Gastroesophageal sphincter (tissue), 4 donors: ENCODE measurements at places on chromosomes 4 and X.

DNA sequence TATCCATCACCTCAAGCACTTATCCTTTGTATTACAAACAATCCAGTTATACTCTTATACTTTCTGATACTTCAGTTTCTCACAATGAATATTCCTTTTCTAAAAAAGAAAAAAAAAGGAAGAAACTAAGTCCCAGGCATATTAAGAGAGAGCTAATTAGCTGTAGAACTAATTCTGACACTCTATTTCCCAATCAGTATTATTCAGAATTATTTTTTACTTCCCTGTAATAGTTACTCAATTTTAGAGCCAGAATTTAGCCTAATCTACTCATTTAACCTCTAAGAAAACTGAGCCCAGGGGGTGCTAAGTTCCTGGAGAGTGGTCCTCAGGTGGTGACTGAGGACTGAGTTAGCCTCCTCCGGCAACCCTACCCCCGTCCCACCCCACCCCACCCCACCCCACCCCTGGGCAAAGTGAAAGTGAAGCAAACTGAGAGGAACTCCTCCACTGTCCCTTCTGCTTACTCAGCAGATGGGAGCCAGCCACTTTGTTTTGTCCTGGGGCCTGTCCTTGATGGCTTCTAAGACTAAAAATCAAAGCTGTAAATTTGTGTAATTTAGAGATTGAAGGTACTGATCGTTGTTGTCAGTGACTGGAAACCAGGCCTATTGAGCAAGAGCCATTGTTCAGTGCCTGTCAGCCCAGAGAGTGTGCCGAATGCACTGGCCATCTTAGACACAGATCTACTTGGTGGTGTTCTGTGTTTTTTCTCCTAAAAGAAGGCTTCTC lies 162.1 kb downstream of the CBR4 start:
- peak; percentile 42 for ATAC-seq

DNA sequence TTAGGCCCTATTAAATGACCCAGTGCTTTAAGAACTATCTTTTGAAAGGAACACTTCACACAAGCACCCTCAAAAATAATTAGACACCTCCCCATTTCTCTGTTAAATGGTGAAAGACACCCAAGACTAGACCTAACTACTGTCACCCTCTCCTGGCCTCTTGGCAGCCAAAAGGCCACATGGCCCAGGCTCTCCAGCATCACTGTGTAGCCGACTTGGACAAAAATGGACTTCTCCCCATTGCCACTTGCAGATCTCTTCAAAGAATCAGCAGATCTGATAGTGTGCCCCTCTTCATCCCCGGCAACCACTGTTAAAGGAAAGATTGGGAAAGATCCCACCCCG lies 2.0 kb downstream of the MID1IP1 start:
- ATAC-seq = no peak

GRCh38 chrX:153864101-153864500 lies 21.9 kb downstream of the L1CAM start:
- no peak for ATAC-seq

GRCh38 chrX:22246620-22247019 lies 26.1 kb upstream of the CBLL2 start:
- ATAC-seq = no peak

DNA sequence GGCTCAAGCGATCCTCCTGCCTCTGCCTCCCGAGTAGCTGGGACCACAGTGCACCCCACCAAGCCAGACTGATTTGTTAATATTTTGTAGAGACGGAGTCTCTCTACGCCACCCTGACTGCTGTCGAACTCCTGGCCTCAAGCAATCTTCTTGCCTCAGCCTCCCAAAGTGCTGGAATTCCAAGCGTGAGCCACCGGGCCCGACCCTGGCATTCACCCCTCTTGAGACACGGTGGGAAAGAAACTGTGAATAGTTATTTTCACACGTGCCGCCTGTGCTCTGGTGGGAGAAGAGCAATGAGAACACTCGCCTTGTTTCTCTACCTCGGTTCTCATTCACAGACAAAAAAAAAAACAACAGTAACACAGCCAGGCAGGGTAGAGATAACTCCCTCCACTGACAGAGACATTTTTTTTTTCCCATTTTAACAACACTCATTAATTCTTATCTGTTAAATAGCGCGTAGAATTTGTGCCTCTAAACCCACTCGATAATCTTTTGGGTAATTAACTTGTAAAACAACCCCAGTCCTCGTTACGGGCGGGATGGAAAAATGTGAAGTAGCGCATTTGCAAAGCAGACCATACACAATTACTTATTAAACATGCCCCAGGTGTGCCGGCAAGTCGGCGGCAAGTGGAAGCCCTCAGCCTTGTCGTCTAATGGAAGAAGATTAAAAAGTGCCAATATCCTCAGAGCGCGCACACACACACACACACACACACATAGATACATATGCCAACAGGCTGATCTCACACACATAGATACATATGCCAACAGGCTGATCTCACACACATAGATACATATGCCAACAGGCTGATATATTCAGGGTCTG lies 103.3 kb downstream of the DHRSX start:
- ATAC-seq = no peak

GRCh38 chr4:47774079-47774478 lies 63.8 kb downstream of the CORIN start:
- ATAC-seq = no peak

GRCh38 chr4:99652596-99653436 lies 4.8 kb downstream of the C4orf54 start:
- no peak for ATAC-seq

DNA sequence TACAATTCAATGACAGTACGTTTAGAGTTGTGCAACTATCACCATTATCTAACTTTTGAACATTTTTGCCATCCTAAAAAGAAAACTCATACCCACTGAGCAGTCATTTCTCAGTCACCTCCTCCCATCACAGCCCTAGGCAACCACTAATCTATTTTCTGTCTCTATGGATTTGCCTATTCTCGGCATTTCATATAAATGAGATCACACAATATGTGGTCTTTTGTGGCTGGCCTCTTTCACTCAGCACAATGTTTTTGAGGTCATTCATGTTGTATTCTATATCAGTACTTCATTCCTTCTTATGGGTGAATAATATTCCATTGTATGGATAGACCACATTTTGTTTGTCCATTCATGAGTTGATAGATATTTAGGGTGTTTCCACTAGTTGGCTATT lies 103.0 kb downstream of the PPEF1 start:
- ATAC-seq = no peak

DNA sequence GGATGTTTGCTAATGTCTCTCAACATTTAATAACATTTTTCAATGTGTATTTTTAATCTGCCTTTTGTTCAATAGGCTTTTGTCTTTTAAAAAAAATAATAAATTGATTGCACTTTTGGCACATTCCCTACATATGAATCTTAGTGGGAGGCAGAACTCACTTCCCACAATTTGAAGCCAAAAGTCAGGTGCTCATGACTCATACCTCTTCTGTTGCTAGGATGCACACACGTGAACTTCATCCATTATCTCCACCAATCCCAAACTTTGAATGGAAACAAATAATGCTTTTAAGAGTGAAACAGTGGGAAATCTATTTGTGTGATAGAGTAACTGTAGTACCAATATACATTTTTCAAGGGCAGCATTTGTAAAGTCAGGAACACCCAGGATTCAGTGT lies 260.5 kb downstream of the IQCM start:
- ATAC-seq = no peak

- no peak for ATAC-seq
Measured at GRCh38 chr4:48914311-48914710, 7.7 kb upstream of the OCIAD2 start.

GRCh38 chr4:138805736-138806135 lies 209.8 kb upstream of the NOCT start:
- ATAC-seq = no peak

DNA sequence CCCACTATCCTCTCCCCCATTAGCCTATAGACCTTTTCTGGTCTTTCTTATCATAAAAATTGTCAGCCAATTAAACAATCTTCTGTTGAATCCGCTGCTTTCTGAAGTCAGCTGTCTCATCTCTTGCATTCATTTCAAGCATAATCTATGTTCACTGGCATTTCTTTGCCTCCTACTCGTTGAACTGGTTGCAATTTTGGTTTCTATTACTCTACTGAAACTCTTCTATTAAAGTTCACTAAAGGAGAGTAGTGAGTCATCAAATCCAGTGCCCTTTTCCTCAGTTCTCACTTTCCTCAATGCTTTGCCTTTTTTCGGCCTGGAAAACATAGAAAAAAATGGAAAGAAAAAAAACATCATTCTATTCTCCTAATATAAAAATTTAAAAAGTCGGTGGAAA lies 23.9 kb upstream of the CXCL13 start:
- no peak for ATAC-seq

- no peak for ATAC-seq
Measured at GRCh38 chrX:84363051-84363450, 139.2 kb downstream of the HDX start.

DNA sequence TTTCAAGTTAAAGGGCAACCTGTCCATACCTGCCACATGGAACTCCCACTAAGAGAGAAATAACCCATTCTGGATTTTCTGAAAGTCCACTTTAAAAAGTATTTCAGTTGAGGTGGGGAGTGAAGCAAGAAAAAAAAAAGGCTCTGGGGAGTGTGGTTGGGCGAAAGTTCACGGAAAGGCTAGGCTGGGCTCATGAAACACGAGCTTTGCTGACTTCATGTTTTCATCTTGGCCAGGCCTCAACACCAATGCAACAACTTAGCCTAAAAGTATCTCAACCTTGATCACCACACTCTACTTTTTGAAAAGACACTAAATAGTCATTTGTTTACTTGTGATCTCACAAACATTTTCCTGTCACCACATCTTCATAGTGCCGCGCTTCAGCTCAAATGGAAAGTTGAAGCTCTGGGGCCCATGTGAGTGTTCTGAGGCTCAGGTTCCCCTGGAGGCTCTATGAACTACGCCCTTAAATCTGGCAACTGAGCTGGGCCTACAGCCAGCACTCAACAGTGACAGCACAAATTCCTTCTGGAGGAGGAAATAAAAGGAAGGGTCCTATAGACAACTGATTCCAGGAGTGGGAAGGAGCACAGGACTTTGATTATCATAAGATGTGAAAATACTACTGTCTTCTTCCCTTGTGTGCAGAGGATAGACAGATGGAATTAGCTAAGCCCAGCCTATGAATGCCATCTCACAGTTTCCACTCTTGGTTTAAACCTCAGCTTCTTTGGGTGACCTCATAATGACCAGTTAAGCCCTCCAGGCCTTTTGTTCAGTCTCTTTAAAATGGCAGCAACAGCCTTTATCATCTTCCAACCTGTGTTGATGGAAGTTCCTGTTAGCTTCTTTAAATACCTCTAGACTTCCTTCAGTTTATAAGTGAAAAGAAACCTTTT lies 5.1 kb downstream of the CD40LG start:
- no peak for ATAC-seq

DNA sequence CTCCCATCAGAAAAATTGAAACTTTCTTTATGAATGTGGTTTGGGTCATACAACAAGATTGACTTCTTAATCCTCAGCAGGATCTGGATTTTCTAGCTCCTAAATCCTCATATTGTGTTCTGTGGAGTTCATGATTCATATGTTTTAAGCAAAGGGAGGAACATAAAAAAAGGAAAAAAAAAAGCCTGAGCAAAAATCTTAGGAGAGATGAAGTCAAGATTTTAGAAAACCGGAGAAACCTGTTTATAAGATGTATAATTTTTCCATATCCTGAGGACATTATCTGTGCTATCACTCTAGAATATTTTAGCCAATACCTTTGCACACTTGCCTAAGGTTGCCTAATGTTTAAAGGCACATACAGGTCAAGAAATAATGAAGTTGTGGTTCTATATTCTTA lies 7.0 kb upstream of the EREG start:
- no peak for ATAC-seq

DNA sequence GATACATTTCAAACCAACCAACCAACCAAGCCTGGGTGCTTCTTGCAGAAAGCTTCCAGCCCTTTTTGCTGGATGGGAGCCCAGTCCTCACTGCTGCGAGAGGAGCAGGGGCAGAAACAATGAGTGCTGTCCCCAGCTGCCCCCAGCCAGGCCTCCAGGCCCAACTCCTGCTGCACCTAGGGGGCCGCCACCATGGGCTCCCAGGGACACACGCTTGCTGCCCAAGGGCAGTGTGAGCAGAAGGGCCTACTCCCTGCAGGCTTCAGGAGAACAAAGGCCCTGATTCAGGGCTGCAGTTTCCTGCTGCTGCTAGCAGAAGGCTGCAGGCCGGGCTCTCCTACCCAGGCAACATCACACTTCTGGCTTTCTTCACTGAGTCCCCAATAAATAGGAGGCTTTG lies 37.7 kb upstream of the ENPP6 start:
- no peak for ATAC-seq

- ATAC-seq = no peak
Measured at GRCh38 chr4:93960916-93961315, 132.4 kb downstream of the ATOH1 start.

DNA sequence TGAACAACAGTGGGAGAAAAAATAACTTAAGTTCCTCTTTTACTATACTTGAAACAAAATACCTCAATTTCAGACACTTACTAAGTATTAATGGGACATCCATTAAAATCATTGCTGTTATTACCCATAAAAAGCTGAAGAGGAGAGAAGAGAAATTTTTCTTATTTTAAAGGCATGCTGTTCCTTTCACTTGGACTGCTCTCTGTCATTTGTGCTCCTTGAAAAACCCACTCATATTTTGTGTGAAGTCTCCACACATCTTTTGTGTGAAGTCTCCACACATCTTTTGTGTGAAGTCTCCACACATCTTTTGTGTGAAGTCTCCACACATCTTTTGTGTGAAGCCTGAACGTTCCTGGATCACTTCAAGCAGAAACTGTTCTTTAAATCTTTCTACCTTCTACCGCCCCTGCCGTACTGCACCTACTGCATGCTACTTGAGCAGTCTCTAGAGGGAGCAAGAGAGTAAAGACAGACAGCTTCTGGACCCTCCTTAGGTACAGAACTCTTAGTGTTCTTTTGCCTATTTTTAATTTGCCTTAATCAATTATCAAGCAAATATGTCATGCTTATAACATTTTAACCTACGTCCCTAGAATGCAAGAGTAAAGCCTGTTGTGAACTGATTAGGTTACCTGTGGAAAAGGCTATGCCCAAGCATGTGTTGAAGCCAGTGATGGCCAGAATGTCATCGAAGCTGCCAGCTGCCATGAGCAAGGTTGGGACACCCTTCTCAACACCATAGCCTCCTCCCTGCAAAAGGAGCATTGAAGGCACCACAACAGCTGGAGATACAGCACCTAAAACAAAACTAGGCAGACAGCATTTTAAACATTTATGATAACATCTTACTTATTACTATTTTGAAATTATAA lies 27.1 kb upstream of the SLC9B1 start:
- peak; percentile 82 for ATAC-seq

- ATAC-seq = no peak
Measured at GRCh38 chrX:45596188-45596808, 395.6 kb upstream of the DIPK2B start.

DNA sequence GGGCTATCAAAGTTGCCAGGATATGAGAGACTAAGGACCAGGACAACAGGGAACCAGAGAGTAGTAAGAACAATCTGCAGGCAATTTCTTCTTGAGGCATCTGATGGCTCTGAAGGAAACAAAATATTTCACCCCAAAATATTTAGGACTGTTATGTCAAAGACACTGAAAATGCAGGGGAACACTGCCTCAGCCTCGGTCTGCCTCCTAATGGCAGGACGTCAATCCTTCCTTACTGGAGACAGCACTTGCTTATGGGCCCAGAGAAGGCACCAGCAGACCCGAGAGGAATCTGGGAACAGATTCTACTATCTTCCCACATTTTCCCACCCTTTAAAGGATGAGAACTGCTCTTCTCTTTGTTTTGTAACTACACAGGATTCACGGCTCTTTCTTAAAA lies 23.3 kb downstream of the RNF150 start:
- no peak for ATAC-seq
